ENCODE measurements at places on chromosomes 2 and 18. TPM values are rescaled to one million over a fixed set of nuclear protein-coding genes. Genes with fewer than 3 reads are reported as not detected.
A peak's percentile ranks its signal among the peaks of the same experiment; 100 is the strongest.

- H3K36me3 ChIP-seq = no peaks in the 10 kb centered on the region
- H3K27me3 ChIP-seq = no peaks in the 10 kb centered on the region
- H3K4me3 ChIP-seq = no peak overlapping the region
- no peaks in the 10 kb centered on the region for H3K4me1 ChIP-seq
- no peak overlapping the region for H3K27ac ChIP-seq
- DNase-seq = no peak
These were observed 44.9 kb upstream of the NDUFV2 start for GRCh38 chr18:9057646-9058045.

- no peaks in the 10 kb centered on the region for H3K36me3 ChIP-seq
- H3K4me3 ChIP-seq = no peak overlapping the region
- H3K27me3 ChIP-seq = no peaks in the 10 kb centered on the region
- H3K4me1 ChIP-seq = no peaks in the 10 kb centered on the region
- DNase-seq = no peak
These were observed 98.9 kb downstream of the CCDC148 start for GRCh38 chr2:158357699-158358098.

DNA sequence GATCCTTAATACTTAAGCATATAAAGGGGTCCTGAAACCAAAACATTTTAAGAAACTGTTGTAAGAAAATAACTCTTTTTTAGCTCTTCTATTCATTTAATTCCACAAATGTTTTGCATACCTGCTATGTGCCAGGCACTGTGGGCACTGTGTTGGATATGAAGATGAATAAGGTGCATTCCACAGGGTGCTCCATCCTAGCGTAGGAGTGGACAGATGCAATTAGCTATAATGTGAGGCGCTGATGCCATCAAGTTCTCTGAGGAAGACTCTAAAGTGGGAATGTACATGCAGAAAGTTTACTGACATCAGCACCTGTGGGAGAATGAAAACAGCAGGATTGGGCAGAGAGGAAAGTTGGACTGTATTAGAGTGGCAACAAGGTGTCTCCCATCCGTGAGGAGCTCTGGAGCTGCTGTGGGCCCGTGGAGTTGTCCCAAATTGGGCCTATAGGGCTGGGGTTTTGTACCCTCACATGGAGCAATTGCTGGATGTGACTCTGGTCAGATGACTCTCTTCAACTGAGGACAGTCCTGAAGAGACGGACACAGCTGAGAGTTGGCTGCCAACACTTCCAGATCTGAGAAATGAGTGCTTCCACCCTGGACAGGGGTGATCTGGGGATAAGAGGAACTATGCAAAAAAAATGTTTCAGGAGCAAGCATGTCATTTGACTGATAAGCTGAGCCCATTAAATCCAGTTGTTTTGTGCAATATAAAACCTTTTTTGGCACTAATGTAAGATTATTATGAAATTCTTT lies 22.3 kb downstream of the CD8A start:
- peaks cover 34% of the 10 kb centered on the region for H3K36me3 ChIP-seq
- DNase-seq = no peak

DNA sequence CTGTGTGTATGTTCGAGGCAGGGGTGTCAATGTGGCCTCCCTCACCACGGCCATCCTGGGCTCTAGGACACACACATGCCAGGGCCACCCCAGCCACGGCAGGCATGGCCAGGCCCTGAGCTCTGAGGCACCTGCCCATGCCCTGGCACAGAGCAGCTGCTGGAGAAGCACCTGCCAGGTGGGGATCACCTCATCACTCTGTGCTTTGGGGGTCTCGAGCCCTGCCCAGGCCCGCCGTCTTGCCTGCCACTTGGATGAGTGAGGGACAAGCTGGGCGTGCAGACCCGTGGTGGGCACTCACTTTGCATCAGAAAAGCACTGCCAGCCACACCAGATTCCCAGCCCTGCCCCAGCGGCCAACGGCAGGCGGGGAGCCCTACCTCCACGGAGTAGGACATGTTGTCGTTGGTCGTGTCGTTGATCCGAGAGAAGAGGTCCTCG lies 33.1 kb downstream of the KIF1A start:
- H3K4me3 ChIP-seq = no peak overlapping the region
- peak; percentile 27 for DNase-seq
- H3K27me3 ChIP-seq = no peaks in the 10 kb centered on the region
- H3K4me1 ChIP-seq = no peaks in the 10 kb centered on the region
- H3K36me3 ChIP-seq = no peaks in the 10 kb centered on the region

The MYO7B gene
- total RNA-seq = 11.0 TPM

The TRIM43 gene
- total RNA-seq = not detected

GRCh38 chr2:223815884-223816570 lies 21.4 kb downstream of the AP1S3 start:
- no peaks in the 10 kb centered on the region for H3K27me3 ChIP-seq
- H3K4me1 ChIP-seq = peaks cover 14% of the 10 kb centered on the region
- peak overlapping the region; percentile 26 for H3K4me3 ChIP-seq
- no peaks in the 10 kb centered on the region for H3K36me3 ChIP-seq

DNA sequence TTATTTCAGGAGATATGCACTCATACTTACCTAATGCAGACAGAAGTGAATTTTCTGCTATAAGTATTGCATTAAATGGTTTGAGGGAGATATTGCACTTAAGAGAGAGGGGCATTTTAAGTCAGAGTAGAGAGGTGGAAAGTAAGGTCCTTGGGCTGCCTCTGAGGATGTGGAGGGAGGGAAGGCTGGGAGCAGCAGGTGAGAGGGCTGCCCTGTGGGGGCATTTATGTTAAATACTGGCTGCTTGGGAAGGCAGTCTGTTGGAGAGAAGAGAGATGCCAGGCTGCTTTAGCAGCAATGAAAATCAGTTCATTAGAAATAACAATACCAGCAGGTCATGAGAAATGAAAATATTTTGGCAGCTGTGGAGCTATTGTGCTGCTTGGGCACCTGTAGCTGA lies 576.2 kb upstream of the HS6ST1 start:
- H3K4me3 ChIP-seq = no peak overlapping the region
- no peaks in the 10 kb centered on the region for H3K36me3 ChIP-seq
- H3K27ac ChIP-seq = no peak overlapping the region

- H3K27ac ChIP-seq = no peak overlapping the region
- DNase-seq = no peak
- H3K36me3 ChIP-seq = no peaks in the 10 kb centered on the region
These were observed 134.6 kb upstream of the ZEB2 start for GRCh38 chr2:144654523-144654922.

GRCh38 chr18:23141104-23141999 lies 6.1 kb downstream of the CABLES1 start:
- no peak for DNase-seq
- no peaks in the 10 kb centered on the region for H3K36me3 ChIP-seq
- no peak overlapping the region for H3K4me3 ChIP-seq
- H3K27ac ChIP-seq = peak overlapping the region; percentile 81
- peaks cover 33% of the 10 kb centered on the region for H3K4me1 ChIP-seq
